ENCODE measurements at places on chromosomes 7 and 10.

- no peak for DNase-seq
These were observed 47.9 kb downstream of the MTERF1 start for GRCh38 chr7:91832493-91833045.

- no peak for DNase-seq
These were observed 453 bp downstream of the SFMBT2 start for GRCh38 chr10:7410301-7410861.

- DNase-seq: no peak
These were observed 13.0 kb downstream of the GALNT17 start for GRCh38 chr7:71144963-71145362.

DNA sequence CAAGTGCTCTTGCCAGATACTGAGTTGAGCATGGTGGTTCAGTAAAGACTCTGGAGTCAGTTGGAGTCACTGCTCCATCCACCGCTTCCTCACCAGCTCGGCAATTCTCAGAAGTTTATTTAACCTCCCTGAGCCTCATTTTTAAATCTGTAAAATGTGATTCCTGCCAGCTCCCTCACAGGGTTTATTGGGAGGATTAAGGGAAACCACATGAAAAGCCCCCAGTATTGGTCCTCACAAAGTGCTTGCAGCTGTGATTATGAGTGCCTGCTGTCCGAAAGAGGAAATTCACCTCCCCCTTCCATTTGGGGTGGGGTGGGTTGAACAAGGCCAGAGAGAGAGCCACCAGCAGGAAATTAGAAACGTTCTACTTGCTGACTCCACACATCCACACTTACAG lies 99.0 kb downstream of the AOAH start:
- DNase-seq: no peak

DNA sequence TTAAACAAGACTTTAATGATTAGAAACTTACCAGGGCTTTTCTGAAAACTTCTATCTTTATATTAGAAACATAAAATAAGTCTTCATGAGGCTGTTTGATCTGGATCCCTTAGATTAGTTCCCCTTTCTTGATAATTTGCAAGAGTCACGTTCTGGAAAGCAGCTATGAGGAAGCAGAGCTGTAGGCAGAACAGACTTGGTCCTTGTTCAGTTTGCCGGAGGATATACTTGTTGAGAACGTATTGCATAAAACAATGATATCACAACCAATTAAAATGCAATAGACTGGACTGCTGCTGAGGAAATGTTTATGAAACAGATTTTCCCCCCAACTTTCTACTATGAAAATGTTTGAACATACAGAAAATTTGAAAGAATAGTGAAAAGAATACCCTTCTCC lies 2.8 kb downstream of the SAMD9L start:
- no peak for DNase-seq

- no peak for DNase-seq
These were observed 151.1 kb downstream of the SH3PXD2A start for GRCh38 chr10:103703941-103704919.

DNA sequence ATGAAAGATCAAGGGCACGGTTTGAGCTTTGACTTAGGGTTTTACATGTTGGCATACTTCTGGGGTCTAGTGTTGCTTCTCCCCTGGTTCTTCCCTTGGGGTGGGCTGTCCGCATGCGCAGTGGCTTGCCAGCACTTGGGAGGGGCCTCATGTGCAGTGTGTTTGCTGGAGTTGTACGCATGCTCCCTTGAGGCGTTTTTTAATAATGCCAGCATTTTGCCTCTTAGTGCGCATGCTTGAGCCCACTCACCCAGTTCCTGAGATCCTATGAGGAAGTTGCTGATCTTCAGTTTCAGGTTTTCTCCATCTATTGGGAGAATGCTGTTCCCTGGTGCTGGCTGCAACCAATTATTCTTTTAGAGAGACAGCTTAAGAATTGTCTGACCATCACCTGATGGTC lies 113.4 kb upstream of the GPR141 start:
- no peak for DNase-seq
